Kidney (tissue), 22 donors: ENCODE measurements at places on chromosomes 1 and 21.

- no peak overlapping the region for H3K4me3 ChIP-seq
- no peaks in the 10 kb centered on the region for H3K4me1 ChIP-seq
- H3K36me3 ChIP-seq = no peaks in the 10 kb centered on the region
- DNase-seq = no peak
- H3K27me3 ChIP-seq = no peaks in the 10 kb centered on the region
- H3K27ac ChIP-seq = no peak overlapping the region
Measured at GRCh38 chr1:173422456-173422976, 54.6 kb upstream of the PRDX6 start.

- H3K36me3 ChIP-seq = no peaks in the 10 kb centered on the region
- no peaks in the 10 kb centered on the region for H3K27me3 ChIP-seq
- H3K4me1 ChIP-seq = no peaks in the 10 kb centered on the region
Measured at GRCh38 chr1:245094954-245095353, 59.8 kb upstream of the KIF26B start.

DNA sequence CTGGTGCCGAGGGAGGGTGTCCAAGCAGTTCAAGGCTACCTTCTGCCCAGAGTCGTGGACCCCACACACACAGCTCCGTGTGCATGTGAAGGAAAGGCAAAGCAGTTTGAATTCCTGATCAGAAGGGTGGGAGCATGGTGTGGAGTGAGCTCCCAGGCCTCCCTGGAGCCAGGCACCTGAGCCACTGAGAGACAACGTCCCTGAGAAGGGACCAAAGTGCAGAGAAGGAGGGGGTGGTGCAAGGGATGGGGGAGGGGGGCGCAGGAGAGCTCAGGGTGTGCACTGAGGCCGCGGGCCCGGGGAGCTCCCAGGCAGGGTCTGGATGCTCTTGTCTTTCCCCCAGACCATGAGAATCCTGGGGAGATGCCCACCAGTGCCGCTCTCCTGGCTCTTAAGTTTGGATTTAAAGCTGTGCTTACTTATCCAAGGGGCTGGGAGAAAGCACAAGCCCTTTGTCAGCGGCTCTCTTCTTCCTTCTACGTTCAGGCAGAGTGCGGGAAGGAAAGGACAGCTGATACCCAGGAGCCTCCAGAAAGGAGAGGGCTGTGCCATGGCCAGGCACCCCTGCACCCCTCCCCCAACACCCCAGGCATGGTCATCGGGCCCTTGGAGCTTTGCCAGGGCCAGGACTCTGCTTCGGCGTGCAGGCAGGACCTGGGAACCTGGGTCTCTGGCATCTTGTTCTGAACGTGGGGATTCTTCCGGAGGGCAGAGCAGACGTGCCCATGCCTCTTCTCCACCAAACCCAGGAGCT is 24.1 kb downstream of the ACTA1 start:
- DNase-seq = no peak
- no peak overlapping the region for H3K27ac ChIP-seq
- peaks cover 4% of the 10 kb centered on the region for H3K27me3 ChIP-seq
- no peak overlapping the region for H3K4me3 ChIP-seq
- no peaks in the 10 kb centered on the region for H3K36me3 ChIP-seq

- no peaks in the 10 kb centered on the region for H3K27me3 ChIP-seq
- no peaks in the 10 kb centered on the region for H3K36me3 ChIP-seq
- H3K4me1 ChIP-seq = no peaks in the 10 kb centered on the region
- DNase-seq = no peak
- H3K4me3 ChIP-seq = no peak overlapping the region
Measured at GRCh38 chr1:170273291-170274130, 127.8 kb downstream of the NTMT2 start.

DNA sequence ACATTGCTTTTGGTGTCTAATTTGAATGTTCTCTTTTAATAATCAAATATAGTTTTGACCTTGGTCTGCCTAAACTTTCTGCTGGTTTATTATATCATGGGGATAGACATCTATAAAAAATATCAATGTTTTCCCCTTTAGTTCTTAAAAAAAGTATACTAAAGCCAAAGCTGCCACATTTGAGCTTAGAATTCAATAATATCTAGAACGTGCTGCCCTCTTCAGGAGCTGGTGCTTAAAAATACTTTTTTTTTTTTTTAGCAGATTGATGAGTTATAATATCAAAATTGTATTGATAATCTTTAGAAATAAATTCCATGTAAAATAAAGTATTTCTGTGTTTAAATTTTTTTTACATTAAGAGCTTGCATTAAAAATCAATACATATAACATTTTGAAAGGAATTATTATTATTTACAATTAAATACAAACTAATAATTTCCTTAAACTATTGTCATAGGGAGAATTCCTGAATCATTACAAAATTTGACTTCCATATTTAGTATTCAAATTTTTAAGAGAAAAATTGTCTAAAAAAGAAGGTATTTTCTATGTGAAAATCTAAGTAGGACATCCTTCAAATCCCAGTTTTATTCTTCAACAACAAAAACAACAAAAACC is 40.1 kb upstream of the ADGRL2 start:
- DNase-seq = no peak
- no peak overlapping the region for H3K27ac ChIP-seq
- H3K27me3 ChIP-seq = no peaks in the 10 kb centered on the region
- H3K4me3 ChIP-seq = no peak overlapping the region
- no peaks in the 10 kb centered on the region for H3K4me1 ChIP-seq
- H3K36me3 ChIP-seq = no peaks in the 10 kb centered on the region

GRCh38 chr1:64184003-64184440 is 19.4 kb upstream of the UBE2U start:
- H3K27ac ChIP-seq = no peak overlapping the region
- no peaks in the 10 kb centered on the region for H3K27me3 ChIP-seq
- DNase-seq = no peak
- H3K4me3 ChIP-seq = no peak overlapping the region

GRCh38 chr1:109989506-109990301 is 5.1 kb downstream of the AHCYL1 start:
- peaks cover 32% of the 10 kb centered on the region for H3K4me1 ChIP-seq
- H3K27ac ChIP-seq = peak overlapping the region; percentile 64
- no peak for DNase-seq
- no peaks in the 10 kb centered on the region for H3K36me3 ChIP-seq

- no peak overlapping the region for H3K27ac ChIP-seq
- DNase-seq = no peak
- H3K4me3 ChIP-seq = no peak overlapping the region
- no peaks in the 10 kb centered on the region for H3K36me3 ChIP-seq
- H3K27me3 ChIP-seq = no peaks in the 10 kb centered on the region
Measured at GRCh38 chr1:63428815-63429214, 61.4 kb downstream of the ALG6 start.

- H3K36me3 ChIP-seq = no peaks in the 10 kb centered on the region
- DNase-seq = no peak
- H3K4me1 ChIP-seq = no peaks in the 10 kb centered on the region
- H3K4me3 ChIP-seq = no peak overlapping the region
Measured at GRCh38 chr1:48177257-48177656, 45.3 kb upstream of the SLC5A9 start.

- no peak for DNase-seq
- H3K36me3 ChIP-seq = no peaks in the 10 kb centered on the region
- no peaks in the 10 kb centered on the region for H3K27me3 ChIP-seq
- no peak overlapping the region for H3K4me3 ChIP-seq
- H3K4me1 ChIP-seq = no peaks in the 10 kb centered on the region
Measured at GRCh38 chr1:41454406-41454805, 30.1 kb downstream of the EDN2 start.

GRCh38 chr1:204151552-204152309 is at the start of gene ETNK2:
TSS of gene ETNK2 (minus strand) at chr1:204152044. CDS start at chr1:204151852, 192 bp downstream.
- peak within 1 kb of the TSS; percentile 87 for H3K27ac ChIP-seq
- H3K4me3 ChIP-seq = peak within 1 kb of the TSS; percentile 82
- H3K27me3 ChIP-seq = no peaks in the 10 kb centered on the region

- peak overlapping the region; percentile 75 for H3K27ac ChIP-seq
- no peak overlapping the region for H3K4me3 ChIP-seq
- H3K4me1 ChIP-seq = no peaks in the 10 kb centered on the region
- no peaks in the 10 kb centered on the region for H3K36me3 ChIP-seq
- no peaks in the 10 kb centered on the region for H3K27me3 ChIP-seq
Measured at GRCh38 chr21:42731264-42732032, 78.0 kb downstream of the PDE9A start.

GRCh38 chr1:8523666-8524206 is 205.8 kb downstream of the SLC45A1 start:
- H3K4me3 ChIP-seq = no peak overlapping the region
- no peaks in the 10 kb centered on the region for H3K36me3 ChIP-seq
- H3K4me1 ChIP-seq = peaks cover 21% of the 10 kb centered on the region

GRCh38 chr1:64295561-64295960 is 92.1 kb downstream of the UBE2U start:
- no peaks in the 10 kb centered on the region for H3K36me3 ChIP-seq
- H3K4me1 ChIP-seq = no peaks in the 10 kb centered on the region
- H3K27me3 ChIP-seq = no peaks in the 10 kb centered on the region
- no peak overlapping the region for H3K4me3 ChIP-seq
- no peak overlapping the region for H3K27ac ChIP-seq

DNA sequence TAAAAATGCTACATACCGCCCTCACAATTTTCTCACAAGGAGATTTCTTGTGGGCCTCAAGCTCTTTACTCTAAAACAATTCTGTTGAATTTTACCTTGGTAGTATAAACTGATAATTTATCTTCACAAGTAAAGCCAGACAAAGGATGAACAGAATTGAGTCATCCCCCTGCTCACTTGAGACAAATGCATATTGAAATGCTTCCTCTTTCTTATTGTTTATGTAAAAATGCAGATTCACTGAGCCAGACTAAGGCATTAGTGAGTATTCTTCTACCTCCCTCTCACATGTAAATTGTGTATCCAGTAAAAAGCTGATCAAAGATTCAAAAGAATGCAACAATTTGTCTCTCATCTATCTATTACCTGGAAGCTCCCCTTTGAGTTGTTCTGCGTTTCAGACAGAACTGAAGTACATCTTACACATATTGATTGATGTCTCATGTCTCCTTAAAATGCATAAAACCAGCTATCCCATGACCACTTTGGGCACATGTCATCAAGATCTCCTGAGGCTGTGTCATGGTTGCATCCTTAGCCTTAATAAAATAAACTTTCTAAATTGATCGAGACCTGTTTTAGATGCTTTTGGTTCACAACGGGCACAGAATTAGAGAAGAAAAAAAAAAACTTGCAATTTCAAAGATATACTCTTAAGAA is 743.1 kb upstream of the B3GALT2 start:
- H3K4me1 ChIP-seq = no peaks in the 10 kb centered on the region
- no peak overlapping the region for H3K4me3 ChIP-seq
- no peaks in the 10 kb centered on the region for H3K36me3 ChIP-seq
- no peak overlapping the region for H3K27ac ChIP-seq
- no peaks in the 10 kb centered on the region for H3K27me3 ChIP-seq

GRCh38 chr21:32834916-32835235 is 63.3 kb upstream of the PAXBP1 start:
- DNase-seq = no peak
- H3K4me1 ChIP-seq = no peaks in the 10 kb centered on the region
- no peak overlapping the region for H3K4me3 ChIP-seq
- H3K27ac ChIP-seq = no peak overlapping the region
- no peaks in the 10 kb centered on the region for H3K27me3 ChIP-seq

GRCh38 chr1:228848406-228848805 is 113.1 kb downstream of the RHOU start:
- no peaks in the 10 kb centered on the region for H3K27me3 ChIP-seq
- no peak overlapping the region for H3K27ac ChIP-seq
- DNase-seq = no peak
- no peak overlapping the region for H3K4me3 ChIP-seq
- no peaks in the 10 kb centered on the region for H3K4me1 ChIP-seq

DNA sequence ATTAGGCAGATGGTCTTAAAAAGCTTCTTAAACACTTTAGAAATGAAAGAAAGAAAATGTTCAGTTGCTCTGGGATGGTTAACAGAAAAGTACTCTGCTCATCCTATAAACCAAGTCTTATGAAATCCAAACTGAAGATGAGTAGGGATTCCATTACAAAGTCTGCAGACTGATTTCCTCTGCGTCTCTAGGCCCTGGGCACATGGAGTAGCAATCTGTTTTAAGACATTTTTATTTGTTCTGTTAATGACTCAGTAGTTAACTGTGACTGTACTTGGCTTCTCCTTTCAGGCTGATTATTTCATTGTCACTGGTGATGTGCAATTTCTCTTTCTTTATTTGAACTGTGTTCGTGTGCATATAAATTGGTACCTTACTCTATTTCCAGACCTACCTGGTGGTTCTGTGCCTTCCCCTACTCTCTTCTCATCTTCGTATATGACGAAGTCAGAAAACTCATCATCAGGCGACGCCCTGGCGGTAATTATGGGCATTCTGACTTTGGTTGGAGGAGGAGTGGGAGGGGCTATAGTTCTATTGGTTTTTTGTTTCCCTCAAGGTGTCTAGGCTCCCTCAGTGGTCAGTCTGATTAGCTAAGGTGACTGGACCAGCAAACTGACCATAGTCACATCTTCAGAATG is 30.6 kb downstream of the ATP1A1 start:
- H3K36me3 ChIP-seq = peaks cover 88% of the 10 kb centered on the region
- H3K4me3 ChIP-seq = no peak overlapping the region
- H3K4me1 ChIP-seq = peaks cover 23% of the 10 kb centered on the region
- no peaks in the 10 kb centered on the region for H3K27me3 ChIP-seq

- H3K4me3 ChIP-seq = no peak overlapping the region
- H3K36me3 ChIP-seq = no peaks in the 10 kb centered on the region
- H3K27ac ChIP-seq = no peak overlapping the region
- H3K27me3 ChIP-seq = no peaks in the 10 kb centered on the region
Measured at GRCh38 chr1:101276818-101277217, 40.0 kb downstream of the S1PR1 start.

DNA sequence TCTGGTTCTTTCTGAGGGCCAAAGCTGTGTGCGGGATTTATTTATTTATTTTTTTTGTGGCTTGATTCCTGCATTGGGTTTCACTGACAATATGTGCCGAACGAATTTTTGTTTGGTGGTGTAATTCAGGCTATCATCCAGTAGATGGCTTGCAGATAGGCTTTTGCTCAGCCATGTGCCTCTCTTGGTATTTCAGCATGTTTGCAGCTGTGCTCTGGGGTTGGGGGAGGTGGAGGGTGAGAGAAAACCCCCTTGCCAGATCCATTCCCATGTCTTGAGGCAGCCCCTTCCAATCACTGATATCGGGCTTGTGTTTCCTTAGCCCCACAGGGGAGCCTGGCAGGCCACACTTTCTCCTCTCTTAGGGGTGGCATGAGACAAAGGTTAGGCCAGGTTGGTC is 302.4 kb downstream of the PTGER3 start:
- no peaks in the 10 kb centered on the region for H3K27me3 ChIP-seq
- no peaks in the 10 kb centered on the region for H3K4me1 ChIP-seq
- H3K36me3 ChIP-seq = no peaks in the 10 kb centered on the region
- H3K4me3 ChIP-seq = no peak overlapping the region

GRCh38 chr1:45836451-45836850 is 33.0 kb downstream of the MAST2 start:
- H3K27ac ChIP-seq = no peak overlapping the region
- no peak for DNase-seq
- no peaks in the 10 kb centered on the region for H3K27me3 ChIP-seq
- no peaks in the 10 kb centered on the region for H3K36me3 ChIP-seq

DNA sequence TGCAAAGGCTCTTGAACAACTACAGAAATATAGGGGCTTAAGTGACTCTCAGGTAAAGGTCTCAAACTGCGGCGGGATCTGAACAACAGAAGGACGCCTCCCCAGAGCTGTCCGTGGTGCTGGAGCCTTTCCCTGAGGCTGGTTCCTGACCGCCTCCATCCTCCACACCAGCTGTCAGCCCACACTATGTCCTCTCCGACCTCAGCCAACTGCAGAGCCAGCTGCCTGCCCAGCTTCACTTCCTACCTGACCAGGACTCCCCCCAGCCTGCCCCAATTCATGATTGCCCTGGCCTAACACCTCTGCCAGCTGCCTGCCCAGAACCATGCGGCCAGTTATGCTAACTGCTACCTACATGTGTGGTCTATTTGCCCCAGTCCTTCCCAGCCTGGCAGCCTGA is 63.6 kb upstream of the ZC3H12A start:
- no peak overlapping the region for H3K4me3 ChIP-seq
- DNase-seq = no peak
- H3K27me3 ChIP-seq = no peaks in the 10 kb centered on the region
- H3K36me3 ChIP-seq = no peaks in the 10 kb centered on the region
- no peaks in the 10 kb centered on the region for H3K4me1 ChIP-seq
- no peak overlapping the region for H3K27ac ChIP-seq
